NCI-H146 (cell line): ENCODE measurements at places on chromosomes 7 and 10.
A peak's percentile ranks its signal among the peaks of the same experiment; 100 is the strongest.

- peak; percentile 22 for DNase-seq
These were observed 25.6 kb upstream of the PLEKHA1 start for GRCh38 chr10:122348935-122349361.

GRCh38 chr10:42926843-42927242 lies 144.2 kb downstream of the BMS1 start:
- DNase-seq, result no peak

DNA sequence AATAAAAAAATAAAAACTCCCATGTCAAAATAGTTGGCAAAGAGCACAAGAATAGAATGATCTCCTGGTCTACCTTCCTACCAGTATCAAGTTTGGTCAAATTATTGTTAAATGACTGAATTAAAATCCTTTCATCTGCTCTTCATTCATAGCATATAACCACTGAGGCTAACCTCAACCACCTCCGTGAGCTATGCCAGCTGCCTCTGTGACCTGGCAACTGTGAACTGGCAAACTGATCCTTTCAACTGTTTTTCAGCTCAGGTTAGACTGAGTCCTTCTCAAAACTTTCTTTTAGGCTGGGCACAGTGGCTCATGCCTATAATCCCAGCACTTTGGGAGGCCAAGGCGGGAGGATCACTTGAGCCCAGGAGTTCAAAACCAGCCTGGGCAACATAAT lies 36.1 kb downstream of the NUDCD3 start:
- DNase-seq, result no peak

- DNase-seq, result no peak
These were observed 1.7 kb downstream of the NKX6-2 start for GRCh38 chr10:132783940-132784865.

GRCh38 chr10:48614481-48615390 lies 9.9 kb upstream of the ARHGAP22 start:
- no peak for DNase-seq

- DNase-seq, result no peak
These were observed 5.2 kb upstream of the NPSR1 start for GRCh38 chr7:34652809-34653208.

GRCh38 chr10:101839416-101840063 lies 4.1 kb downstream of the KCNIP2 start:
- peak; percentile 69 for DNase-seq
